ENCODE measurements at places on chromosomes 6 and 20.

DNA sequence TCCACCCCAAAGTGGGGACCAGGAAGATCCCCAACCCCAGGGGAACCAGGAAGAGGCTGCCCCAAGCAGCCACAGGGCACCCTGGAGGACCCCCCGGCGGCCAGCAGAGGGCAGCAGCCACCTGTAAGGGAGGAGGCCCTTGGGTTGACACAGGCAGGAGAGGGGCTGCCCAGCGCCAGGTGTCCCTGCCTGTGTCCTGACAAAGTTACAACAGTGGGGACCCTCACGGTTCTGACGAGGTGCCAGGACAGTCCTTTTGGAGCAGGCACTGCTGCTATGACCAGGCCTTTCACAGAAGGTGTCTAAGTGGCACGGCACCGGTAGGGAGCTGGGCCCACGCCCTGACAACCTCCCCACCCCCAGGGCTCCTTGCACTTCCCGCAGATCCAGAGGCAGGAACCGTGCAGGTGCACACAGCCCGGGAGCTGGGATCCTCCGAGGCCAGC is 176.7 kb downstream of the BMP7 start:
- DNase-seq, result peak; percentile 54

GRCh38 chr6:7859591-7859990 is 51.0 kb downstream of the TXNDC5 start:
- no peak for DNase-seq

GRCh38 chr6:120869397-120869796 is 464.9 kb downstream of the TBC1D32 start:
- DNase-seq, result no peak

DNA sequence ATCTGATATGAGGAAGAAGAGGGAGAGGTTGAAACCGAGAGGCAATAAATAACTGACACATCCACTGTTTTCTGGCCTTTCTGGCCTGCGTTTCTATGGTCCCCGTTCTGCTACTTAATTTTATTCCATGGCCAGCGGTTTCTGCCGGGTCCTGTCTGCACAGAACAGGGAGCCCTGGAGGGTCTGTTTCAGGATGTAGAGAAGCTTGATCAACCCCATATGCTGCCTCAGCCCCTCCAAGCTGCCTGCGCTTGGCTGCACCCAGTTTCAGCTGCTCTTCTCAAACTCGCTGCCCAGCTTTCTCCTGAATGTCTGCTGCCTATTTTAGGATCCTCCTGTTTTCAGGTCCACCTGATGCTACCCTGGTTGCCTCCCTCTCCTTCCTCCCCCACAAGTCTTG is 18.5 kb upstream of the PACSIN1 start:
- DNase-seq, result no peak

- no peak for DNase-seq
Measured at GRCh38 chr20:31837896-31838397, 7.5 kb downstream of the FOXS1 start.

DNA sequence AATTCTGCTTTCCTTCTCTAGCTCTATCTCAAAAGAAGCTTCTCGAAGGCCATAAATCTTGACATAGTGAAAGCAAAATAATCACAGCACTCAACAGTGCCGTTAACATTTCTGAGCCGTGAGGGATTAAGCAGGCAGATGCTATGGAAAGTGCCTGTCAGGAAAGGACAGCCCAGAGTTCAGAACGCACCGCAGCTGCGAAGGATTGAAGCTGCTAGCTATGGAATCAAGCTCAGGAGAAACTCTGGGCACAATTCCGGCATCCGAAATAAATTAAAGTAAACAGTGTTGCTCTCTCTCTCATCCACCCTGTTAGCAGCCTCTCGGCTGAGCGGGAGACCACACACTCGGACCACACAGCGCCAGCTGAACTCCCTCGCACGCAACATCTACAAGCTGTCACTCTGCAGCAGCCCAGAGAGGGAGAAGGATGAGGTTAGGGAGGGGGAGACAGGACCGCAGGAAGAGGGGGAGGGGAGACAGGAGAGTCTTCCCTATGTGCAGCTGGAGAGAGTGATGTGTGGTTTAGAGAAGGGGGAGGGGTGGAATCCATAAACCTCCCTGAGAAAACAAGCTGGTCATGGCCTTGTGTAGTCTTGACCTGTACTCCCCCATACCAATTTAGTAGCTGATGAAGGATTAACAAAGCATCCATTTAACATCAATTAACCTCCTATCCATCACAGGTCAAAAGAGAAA is 9.0 kb downstream of the EXOC2 start:
- no peak for DNase-seq

GRCh38 chr6:76230711-76231110 is 158.2 kb upstream of the IMPG1 start:
- no peak for DNase-seq

GRCh38 chr6:29791786-29792122 is 35.9 kb upstream of the HLA-G start:
- DNase-seq, result no peak

DNA sequence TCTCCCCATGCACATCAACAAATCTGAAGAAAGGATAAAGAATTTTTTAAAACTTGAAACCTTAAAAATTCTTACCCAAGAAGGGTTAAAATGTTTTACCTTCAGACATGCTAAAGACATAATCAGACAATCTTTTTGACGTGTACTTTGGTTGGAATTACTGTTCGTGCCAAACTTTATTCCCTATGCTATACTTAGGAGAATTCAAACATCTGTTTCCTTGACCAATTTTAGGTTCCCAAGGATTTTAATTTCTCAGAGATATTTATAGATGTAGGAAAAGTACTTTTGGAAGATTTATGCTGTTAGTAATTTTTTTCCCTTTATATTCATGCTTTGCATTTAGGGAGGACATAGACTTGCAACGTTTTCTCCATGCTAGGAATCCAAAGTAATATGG is 108.4 kb downstream of the AFG1L start:
- no peak for DNase-seq

All from activated CD8-positive, alpha-beta memory T cell treated with anti-CD3 and anti-CD28 coated beads, Interleukin-2, amount 50 U/mL, for 4 hours (primary cell).